ENCODE measurements at places on chromosomes 1 and 21. TPM values are rescaled to one million over a fixed set of nuclear protein-coding genes. Genes with fewer than 3 reads are reported as not detected.

DNA sequence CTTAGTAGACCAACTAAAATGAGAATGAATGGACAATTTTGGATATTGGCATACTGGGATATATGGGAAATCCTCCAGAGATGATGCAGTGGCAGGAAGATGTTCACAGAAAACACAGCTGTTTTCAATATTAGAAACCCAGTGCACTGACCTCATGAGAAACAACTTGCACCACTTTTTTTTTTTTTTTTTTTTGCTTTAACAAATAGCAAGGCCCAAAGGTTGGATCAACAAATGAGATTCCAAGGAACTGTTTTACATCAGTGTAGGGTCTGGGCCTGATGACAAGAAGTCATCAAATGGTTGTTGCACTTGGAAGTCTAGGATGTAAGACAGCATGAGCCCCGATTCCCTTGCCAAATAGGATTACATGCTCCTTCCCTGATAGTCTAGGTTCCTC, 110.7 kb downstream of the SLC25A24 start:
- no peak for DNase-seq

LAD1 gene
- total RNA-seq: not detected

DMAP1 gene
- 11.4 TPM for total RNA-seq

GRCh38 chr21:34821717-34822116, 152.9 kb downstream of the CLIC6 start:
- no peak for DNase-seq

- no peak for DNase-seq
These were observed 559 bp downstream of the VCAM1 start for GRCh38 chr1:100720101-100720500.

- no peak for DNase-seq
These were observed 51.8 kb downstream of the FBXO42 start for GRCh38 chr1:16300436-16300835.

MARK1 gene
- total RNA-seq: 1.4 TPM

- no peak for DNase-seq
These were observed 86.9 kb downstream of the STUM start for GRCh38 chr1:226635456-226635941.

Data from dermis microvascular lymphatic vessel endothelial cell (primary cell).